ENCODE measurements at places on chromosomes 4 and X.

DNA sequence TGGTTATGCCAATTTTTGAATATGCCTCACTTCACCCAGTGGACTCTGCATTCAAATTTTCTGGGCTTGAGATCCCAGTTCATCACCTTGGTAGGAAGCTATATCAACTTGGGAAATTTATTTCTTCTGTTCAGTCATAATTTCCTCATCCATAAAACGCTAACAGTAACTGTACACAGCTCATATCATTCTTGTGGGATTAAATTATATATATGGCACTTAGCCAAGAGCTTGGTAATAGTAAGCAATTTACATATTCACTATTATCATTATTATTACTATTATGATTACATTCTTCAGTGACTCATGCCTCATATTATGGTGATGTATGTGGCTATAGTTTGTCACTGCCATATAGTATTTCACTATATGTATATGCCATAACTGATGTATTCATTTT is 177.6 kb downstream of the CPE start:
- DNase-seq, result no peak

- no peak for DNase-seq
Measured at GRCh38 chr4:176409627-176410026, 89.9 kb downstream of the SPCS3 start.

GRCh38 chrX:51435101-51435500 is 61.3 kb downstream of the NUDT11 start:
- no peak for DNase-seq

DNA sequence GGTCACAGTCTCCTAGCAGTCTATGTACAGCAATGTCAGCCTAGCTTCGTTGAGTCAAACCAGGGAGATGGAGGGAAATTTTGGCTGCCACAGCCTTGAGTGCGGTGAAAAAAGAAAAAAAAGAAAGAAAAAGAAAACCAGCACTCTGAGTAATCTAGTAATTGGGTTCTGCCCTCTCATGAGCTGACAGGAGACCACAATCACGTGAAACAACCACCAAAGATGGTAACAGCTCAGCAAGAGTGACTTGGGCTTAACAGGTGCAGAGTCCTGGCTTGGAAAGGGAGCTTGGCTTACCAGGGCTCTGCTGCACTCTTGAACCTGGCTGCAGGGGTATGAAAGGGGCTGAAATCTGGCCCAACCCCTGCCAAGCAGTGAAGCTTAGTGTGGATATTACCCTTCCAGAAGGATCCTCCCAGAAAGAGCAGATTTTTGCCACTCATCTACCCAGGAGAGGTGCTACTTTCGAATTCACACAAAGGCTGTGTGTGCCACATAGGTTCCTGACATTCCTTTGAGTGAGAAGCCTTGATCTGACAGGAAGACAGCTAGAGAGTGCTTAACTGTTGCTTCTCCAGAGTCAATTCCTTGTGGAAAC is 350.3 kb downstream of the PTTG2 start:
- peak; percentile 76 for DNase-seq

- DNase-seq, result peak; percentile 16
Measured at GRCh38 chrX:17376431-17377077, 1.6 kb downstream of the NHS start.

GRCh38 chr4:169604131-169604900 is 8.1 kb downstream of the NEK1 start:
- DNase-seq, result peak; percentile 22

GRCh38 chr4:59565836-59566235 is 1634.3 kb upstream of the ADGRL3 start:
- no peak for DNase-seq

DNA sequence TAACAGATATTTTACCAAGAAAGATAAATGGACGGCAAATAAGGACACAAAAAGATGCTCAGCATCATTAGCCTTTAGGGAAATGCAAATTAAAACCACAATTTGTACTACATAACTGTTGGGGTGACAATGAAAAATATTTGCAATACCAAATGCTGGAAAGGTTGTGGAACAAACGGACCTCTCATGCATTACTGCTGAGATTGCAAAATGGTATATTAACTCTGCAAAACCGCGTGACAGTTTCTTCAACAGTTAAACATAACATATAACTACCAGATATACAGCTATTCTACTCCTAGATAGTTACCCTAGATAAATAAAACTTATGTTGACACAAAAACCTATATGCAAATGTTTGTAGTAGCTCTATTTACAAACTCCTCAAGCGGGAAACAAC is 6.3 kb upstream of the OTC start:
- no peak for DNase-seq

DNA sequence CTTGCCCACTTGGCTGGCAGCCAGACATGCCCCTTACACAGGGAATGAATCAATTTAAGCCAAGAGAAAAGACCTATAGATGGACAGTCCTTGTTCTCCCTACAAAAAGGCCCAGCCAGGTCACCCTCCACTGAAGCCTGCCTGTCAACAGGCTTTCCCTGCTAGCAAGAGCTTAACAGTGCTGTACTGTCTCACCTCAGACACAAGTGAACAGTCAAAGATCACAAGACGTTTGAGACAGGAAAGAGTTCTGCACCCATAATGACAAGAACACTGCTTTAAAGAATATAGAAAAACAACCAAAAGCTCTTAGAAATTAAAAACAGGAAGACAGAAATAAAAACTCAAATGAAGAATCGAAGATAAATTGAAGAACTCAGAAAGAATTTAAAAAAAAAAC is 4.6 kb downstream of the RNF175 start:
- DNase-seq, result no peak

DNA sequence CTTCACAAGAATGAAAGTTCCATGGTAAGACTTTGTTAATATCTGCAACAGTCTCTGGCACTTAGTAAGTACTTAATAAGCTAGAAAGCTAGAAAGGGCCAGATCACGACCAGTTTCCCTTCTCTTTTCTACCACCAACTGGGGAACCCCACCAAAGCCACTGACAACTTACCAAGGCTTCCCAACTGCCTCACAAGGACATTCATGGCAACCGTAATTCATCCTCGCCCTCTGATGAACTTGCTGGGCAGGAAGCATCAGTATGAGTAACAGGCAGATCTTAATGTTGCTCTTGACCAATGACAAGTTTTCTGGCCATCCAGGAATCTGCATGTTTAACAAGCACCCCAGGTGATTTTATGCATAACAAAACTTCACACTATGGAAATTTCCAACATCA is 23.2 kb upstream of the ZCCHC13 start:
- no peak for DNase-seq

- no peak for DNase-seq
Measured at GRCh38 chr4:6556263-6556662, 18.7 kb upstream of the MAN2B2 start.

GRCh38 chr4:9962611-9963314 is 58.5 kb downstream of the SLC2A9 start:
- no peak for DNase-seq

- no peak for DNase-seq
Measured at GRCh38 chr4:95204267-95204844, 344.4 kb downstream of the UNC5C start.

- DNase-seq, result no peak
Measured at GRCh38 chr4:123524958-123525628, 128.5 kb downstream of the SPRY1 start.

GRCh38 chrX:29555465-29556091 is 659.8 kb upstream of the MAGEB2 start:
- DNase-seq, result no peak

DNA sequence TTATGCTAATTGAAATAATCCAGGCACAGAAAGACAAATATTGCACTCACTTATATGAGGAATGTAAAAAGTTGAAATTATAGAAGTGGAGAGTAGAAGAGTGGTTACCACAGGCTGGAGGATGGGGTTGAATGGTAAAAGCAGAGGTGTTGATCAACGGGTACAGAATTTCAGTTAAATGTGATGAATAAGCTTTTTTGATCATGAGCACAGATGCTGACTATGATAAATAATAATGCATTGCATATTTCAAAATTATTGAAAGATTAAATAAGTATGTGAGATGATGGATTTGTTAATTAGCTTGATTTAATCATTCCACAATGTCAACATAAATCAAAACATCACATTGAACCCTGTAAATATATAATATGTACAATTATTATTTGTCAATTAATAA is 213.1 kb downstream of the DCAF12L2 start:
- DNase-seq, result no peak

DNA sequence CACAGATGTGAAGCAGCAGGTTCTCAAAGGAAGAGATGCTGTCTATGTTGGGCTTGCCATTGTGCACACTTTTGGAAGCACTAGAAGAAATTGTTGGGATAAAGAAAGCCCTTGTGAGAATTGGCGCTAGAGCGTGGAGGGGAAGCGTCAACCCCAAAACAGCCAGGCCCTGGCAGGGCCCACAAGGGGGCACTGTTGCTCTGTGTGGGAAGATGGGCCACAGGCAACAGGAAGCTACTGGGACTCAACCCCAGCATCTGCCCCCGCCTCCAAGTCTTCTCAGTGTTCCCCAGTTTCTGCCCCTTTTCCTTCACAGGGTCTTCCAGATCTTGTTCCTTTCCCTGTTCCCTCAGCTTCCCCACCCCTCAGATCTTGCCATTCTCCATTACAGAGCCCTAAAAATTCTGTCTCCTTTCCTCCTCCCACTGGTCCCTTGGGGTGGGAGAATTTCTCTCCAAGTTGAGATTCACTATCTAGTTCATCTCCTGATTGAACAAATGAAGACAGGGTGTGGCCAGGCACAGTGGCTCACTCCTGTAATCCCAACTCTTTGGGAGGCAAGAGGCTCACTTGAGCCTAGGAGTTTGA is 85.5 kb downstream of the STARD8 start:
- DNase-seq, result peak; percentile 74

DNA sequence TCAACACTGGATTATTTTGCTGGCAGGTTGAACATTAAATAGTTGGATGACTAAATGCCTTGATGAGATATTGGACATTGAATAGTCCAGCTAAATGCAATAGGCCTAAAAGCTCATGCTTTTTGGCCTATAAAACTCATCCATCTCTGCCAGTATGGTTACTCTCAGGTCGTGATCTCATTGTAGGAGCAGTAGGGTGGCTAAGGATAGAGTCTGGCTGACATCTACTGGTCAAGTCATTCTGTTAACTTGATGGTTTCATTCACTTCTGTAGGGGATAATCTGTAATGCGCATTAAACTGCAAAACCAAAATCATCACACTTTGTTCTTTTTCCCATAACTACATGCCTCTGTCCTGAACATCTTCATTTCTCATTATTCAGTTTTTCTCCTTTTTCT is 227.0 kb downstream of the DKK2 start:
- no peak for DNase-seq

DNA sequence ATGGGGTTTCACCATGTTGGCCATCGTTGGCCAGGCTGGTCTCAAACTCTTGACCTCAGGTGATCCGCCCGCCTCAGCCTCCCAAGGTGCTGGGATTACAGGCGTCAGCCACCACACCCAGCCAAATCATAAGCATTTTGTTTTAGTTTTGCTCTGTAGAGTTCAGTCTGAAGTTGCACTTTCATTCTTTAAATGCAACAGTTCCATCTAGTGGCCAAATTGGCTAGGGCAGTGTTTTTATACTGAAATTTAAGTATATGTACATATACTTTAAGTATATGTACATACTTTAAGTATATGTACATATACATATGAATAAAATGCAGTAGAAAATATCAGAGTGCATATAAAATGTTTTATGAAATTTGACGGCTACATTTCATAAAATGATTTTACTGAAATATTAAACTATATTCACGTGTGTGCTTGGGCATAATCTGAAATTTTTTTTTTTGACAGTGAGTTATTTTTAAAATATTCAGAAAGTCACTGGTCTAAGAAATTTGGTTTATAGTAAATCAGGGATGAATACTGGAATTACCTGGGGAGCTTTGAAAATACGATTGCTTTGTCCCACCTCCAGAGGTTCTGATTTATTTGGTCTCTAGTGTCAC is 145.5 kb downstream of the NWD2 start:
- peak; percentile 39 for DNase-seq

GRCh38 chr4:158253350-158253980 is 43.2 kb downstream of the TMEM144 start:
- peak; percentile 50 for DNase-seq

DNA sequence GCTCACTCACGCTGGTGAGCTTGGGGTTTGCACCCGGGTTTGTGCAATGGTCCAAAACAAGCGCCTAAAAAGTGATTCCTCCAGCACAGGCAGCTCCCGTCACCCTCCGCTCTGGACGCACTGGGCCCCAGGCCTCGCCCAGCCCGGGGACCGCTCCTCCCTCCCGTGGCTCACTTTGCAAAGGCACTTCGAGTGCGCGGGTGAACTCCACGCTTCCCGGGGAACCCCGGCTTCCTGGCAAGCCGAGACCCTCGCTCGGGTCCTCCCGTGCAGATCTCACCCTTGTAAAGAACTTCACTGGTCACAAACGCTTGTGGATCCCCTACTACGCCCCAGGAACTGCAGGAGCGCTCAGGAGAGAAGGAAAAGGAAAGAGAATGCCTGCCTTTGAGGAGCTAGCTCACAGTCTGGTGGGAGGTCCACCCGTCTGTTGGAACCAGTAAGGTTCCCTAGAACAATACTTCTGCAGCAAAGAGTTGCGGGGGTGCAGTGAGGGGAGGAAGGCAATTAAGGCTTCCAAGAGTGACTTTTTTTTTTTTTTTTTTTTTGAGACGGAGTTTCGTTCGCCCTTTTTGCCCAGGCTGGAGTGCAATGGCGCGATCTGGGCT is at the start of gene CTPS2:
Gene CTPS2 (minus strand): TSS at position 122 of the 608 bp plus-strand sequence. CDS start 9,767 bp downstream, outside the sequence.
- peak; percentile 70 for DNase-seq

DNA sequence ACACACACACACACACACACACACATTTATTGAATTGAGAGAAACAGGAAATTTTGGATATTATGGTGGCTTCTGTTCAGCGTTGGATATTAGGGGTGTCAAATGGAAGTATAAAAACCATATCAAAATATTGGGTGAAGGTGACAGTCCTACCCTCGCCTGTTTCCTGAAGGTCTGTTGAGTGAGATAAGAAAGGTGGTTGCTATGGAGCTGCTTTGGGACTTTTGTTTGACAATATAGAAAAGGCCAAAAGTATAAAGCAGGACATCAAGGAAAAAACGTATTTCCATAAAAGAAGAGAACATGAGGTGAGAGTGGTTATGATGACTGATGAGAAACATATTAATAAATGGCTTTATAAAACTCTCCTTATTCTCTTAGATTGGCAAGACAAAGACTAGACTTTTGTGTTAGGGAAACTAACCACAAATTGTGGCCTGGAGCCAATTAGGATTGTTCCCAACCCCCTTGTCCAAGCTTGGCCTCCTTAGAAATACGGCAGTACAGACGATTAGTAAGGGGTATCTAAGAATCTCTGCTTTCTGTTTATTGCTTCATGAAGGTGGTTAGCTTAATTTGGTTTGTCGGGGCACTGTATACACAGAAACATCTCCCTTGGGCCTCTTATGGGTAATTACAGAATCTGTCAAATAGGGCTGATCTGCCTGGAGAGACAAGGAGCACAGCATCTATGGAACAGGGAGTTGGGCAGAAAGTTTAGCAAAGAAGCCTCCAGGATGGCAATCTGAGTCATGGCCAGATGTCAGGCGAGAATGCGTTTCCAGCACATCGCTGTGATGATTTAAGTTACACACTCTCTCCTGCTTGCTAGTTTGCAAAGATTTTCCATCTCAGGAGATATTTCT is 198.0 kb downstream of the CBR4 start:
- no peak for DNase-seq

DNA sequence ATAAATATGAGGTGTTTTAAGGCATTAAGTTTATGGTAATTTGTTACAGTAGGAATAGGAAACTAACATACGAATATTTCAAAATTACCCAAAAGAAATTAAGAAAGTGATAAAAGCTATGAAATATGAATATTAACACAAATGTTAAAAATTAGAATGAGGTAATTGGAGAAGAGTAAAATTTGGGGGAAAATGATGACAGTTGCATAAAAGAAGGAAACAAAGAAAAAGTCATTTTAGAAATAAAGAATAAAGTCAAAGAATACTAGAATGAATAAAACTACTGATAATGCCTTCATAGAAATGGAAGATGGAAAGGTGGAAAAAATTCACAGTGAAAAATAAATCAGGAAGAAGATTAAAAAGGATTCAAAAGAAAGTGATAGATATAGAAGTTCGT is 522.9 kb upstream of the NR3C2 start:
- no peak for DNase-seq

All from stimulated activated CD4-positive, alpha-beta T cell treated with anti-CD3 and anti-CD28 coated beads, Interleukin-15, amount 100 ng/mL, for 24 hours (primary cell).